Right renal pelvis (tissue), 4 donors: ENCODE measurements at places on chromosomes 4 and X.

DNA sequence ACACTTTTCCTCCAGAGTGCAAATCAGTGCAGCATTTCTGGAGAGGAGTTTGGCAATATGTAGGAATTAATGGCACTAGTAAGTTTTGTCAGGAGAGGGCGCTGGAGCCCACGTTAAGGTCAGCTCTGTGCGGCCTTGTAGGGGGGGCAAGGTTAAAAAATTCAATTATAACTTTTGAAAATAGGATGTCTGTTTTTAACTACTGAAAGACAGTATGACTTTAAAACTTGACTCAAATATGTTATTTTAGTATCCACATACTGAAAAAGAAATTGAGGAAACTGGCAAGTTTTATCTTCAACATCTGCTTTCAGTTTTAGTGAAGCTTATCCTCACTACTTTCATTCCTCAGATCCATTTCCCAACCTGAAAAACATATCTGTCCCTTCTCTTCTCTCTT lies 30.9 kb upstream of the HSD17B13 start:
- DNase-seq, result no peak

GRCh38 chr4:151184523-151185458 lies 85.4 kb downstream of the RPS3A start:
- DNase-seq, result no peak

- DNase-seq, result peak; percentile 51
These were observed at the start of gene ABCB7 for GRCh38 chrX:75155827-75156525. Gene ABCB7 (minus strand): TSS chrX:75156283. CDS start chrX:75156272, 11 bp downstream.

DNA sequence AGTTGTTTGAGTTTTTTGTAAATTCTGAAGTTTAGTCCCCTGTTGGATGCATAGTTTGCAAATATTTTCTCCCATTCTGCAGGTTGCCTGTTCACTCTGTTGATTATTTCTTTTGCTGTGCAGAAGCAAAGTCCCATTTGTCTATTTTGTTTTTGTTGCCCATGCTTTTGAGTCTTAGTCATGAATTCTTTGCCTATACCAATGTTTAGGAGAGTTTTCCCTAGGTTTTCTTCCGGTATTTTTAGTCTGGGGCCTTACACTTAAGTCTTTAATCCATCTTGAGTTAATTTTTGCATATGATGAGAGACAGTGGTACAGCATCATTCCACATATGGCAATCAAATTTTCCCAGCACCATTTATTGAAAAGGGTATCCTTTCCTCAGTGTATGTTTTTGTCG lies 405.8 kb upstream of the RPS6KA3 start:
- no peak for DNase-seq

DNA sequence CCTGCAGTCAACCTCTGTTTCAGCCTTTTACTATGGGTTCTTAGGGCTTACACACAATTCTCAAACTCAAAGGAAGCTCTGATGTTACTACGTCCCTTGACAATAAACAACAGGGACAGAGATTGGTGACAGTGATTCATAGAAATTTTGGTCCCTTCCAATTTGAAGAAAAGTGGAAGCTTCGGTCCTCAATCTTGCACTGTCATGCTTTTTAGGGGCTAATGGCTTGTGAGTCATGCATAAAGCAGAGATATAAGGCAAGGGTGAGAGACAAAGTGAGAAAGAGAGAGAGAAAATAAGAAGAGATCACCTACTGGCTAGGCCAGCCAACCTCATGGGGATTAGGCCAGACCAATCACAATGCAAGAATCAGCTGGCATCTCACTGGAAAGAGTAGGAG lies 63.2 kb upstream of the STARD8 start:
- DNase-seq, result no peak

GRCh38 chr4:41912546-41912945 lies 22.7 kb upstream of the TMEM33 start:
- no peak for DNase-seq

- no peak for DNase-seq
These were observed 64.7 kb upstream of the GPR78 start for GRCh38 chr4:8515316-8516060.

GRCh38 chr4:133157460-133158160 lies 8.5 kb downstream of the PCDH10 start:
- no peak for DNase-seq

GRCh38 chrX:5632061-5632614 lies 596.5 kb downstream of the NLGN4X start:
- DNase-seq, result no peak

DNA sequence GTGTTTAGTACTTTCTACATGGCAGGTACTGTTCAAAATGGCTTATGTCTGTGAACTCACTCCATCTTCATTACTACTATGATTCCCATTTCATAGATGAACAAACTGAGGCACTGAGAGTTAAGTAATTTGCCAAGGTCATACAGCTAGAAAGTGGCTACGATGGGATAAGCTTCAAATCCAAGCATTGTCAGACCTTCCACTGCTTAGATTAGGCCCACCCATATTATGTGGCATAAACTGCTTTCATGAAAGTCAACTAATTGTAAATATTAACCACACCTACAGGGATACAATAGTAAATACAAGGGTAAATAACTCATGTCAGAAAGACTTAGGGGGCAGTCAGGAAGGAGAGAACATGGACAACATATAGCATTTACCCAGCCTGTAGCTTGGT lies 68.8 kb downstream of the SLITRK2 start:
- no peak for DNase-seq

- no peak for DNase-seq
These were observed 25.4 kb downstream of the NSD2 start for GRCh38 chr4:1896658-1896991.

DNA sequence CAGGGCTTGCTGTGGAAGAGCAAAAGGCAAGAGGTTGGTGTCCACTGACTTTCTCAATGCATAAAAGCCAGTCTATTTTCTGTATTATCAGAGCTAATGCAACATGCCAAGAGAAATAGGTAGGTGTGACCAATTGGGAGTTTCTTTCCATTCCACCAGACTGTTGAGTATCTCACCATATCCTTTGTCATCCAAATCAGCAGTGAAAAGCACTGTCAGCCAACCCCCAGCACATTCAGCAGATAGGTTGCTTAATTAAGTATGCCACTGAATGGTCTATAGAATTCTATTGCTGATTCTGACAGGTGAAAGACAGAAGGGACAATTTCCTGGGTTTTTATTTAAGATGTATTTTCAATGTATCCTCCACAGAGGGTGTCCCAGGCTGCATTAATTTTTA lies 139.8 kb downstream of the HS6ST2 start:
- no peak for DNase-seq

DNA sequence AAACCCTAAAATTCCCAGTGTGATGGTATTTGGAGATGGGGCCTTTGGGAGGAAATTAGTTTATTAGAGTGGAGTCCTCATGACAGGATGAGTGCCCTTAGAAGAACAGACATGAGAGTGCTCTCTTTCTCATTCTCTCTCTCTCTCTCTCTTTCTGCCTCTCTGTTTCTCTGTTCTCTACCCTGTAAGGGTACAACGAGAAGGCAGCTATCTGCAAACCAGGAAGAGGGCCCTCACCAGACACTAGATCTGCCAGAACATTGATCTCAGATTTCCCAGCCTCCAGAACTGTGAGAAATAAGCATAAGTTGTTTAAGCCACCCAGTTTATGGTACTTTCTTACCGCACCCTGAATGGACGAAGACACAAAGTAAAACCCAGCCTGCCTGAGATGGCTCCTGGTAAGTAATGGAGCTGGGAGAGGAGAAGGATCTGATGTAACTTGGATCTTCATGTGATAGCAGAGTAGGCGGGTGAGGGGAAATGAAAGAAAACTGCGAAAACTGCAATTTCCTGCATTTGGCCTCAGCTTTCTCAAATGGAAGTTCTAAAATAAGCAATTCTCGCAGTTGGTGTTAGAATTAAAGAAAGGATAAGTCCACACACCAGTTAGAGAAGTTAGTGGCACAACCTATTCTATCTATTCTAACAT lies 8.7 kb upstream of the CDS1 start:
- DNase-seq, result no peak

DNA sequence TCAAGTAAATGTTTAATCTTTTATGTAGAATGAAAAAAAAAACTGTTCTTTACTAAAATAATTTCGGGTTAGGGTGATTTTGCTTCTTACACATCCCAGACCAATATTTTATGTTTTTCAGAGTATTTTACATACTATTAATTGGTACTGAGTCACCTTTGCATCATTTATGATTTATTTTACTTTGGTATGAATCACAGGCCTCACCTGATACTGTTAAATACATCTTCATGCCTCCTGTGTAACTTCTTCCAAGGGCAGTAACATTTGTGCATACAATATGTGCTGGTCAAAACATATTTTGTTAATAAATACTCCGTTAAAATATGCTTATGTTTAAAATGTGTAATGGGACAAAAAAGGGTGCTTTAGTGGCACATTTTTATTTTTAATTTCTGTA lies 529.6 kb downstream of the ZNF674 start:
- no peak for DNase-seq

GRCh38 chr4:2583092-2583491 lies 46.6 kb downstream of the FAM193A start:
- DNase-seq, result no peak

DNA sequence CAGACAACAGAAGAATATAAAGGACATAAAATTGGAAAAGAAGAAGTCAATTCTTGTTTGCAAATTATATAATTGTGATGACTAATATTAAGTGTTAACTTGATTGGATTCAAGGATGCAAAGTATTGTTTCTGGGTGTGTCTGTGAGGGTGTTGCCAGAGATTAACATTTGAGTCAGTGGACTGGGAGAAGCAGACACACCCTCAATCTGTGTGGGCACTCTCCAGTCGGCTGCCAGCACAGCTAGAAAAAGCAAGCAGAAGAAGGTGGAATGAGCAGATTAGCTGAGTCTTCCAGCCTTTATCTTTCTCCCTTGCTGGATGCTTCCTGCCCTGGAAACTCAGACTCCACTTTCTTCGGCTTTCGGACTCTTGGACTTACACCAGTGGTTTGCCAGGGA lies 51.7 kb downstream of the UBE2NL start:
- no peak for DNase-seq

DNA sequence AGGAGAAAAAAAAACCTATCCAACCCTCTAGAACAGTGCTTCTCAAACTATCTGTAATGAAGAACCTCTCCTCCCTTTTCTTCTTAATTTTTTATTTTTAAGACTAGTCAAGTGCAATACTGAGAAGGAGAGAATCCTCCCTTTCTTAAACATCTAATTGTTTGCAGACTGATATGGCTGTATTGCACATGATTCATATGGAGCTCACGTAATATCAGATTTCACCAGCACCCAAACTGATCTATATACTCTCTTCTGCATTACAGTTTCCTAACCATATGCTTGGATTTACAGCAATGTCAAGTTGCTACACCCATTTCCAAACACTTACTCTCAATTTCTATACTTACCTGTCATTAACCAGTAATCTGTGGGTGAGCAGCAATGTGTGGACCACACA lies 9.5 kb downstream of the PRMT9 start:
- no peak for DNase-seq

GRCh38 chrX:119093991-119094735 lies 21.4 kb downstream of the CT47C1 start:
- DNase-seq, result no peak

GRCh38 chr4:169665046-169665737 lies 44.8 kb downstream of the CLCN3 start:
- no peak for DNase-seq

- no peak for DNase-seq
These were observed 1.9 kb upstream of the BMX start for GRCh38 chrX:15498741-15499140.

DNA sequence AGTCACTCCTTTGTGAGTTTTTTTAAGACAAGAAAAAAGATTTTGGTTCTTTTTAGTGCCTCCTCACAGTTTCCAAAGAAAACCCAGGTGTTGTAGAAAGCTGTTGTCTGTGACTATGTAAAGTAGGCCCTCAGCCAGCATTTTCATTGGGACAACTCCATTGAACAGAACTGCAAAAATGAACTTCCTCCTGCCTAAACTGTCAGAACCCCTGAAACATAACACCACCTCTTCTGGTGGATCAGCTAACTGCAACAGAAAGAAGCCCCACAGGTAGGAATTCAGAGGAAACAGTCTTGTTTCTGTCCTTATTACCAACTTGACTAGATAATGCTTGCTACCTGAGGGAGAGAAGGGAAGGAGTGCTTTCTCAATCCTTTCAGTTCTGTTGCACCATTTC lies 3.4 kb upstream of the ATP11C start:
- no peak for DNase-seq

GRCh38 chr4:181897935-181898334 lies 345.3 kb upstream of the TENM3 start:
- DNase-seq, result no peak

DNA sequence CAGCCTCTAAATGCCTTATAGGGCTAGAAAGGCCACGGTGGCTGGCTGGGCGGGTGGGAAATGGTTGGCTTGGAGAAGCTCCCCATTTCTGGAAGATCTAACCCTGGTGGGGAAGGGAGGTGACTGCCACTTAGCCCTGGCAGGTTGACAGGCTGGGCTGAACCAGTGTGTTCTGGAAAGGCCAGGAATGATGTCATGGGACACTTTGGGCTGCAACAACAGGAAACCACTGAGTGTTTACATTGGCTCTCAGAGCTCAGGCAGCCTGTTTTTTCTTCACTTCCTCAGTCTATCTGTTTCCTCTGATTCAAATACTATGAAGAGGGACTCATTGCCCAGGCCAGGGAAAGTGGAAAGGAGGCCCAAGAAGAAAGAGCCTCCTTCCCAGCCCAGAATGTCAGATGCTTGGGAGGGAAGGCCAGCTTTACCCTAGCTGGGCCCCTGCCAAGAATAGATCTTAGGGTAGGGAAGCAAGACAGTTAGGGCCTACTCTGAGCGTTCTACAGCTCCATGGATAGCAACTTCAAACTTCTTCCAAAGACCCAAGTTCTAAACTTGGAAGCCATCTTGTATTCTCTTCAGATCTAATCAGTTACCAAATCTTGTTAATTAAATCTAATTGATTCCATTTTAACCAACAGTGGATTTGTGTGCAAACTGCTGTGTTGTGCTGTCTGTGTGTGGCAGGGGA lies 65.8 kb upstream of the MSN start:
- DNase-seq, result no peak

DNA sequence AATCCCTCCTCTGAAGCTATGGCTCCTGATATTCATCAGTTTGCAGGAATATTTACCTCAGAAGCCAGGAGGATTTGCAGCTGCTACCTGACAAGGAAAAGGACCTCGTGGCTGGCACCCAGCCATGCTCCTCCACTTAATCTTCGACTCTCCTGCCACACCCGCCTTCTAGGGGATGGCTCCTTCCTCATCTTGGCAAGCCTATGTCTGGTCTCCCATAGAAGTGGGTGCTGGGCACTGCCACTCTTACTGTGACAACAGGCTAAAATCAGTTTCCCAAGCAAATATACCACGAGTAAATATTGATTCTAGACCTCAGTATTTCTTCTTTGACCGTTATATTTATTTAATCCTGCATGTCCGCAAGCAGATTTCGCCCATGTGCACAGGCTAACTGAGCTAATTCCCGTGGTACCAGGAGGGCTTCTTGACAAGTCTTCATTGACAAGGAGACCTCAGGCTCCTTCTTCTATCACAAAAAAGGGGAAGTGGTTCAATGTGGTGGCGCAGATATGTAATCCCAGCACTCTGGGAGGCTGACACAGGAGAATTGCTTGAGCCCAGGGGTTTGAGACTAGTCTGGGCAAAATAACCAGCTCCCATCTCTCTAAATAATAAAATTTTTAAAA lies 52.6 kb upstream of the DCTD start:
- DNase-seq, result no peak

- no peak for DNase-seq
These were observed 232.9 kb downstream of the ARAP2 start for GRCh38 chr4:36011381-36011780.
